Left ventricle myocardium inferior (tissue), 1 donor: ENCODE measurements at places on chromosomes 1 and 21.

DNA sequence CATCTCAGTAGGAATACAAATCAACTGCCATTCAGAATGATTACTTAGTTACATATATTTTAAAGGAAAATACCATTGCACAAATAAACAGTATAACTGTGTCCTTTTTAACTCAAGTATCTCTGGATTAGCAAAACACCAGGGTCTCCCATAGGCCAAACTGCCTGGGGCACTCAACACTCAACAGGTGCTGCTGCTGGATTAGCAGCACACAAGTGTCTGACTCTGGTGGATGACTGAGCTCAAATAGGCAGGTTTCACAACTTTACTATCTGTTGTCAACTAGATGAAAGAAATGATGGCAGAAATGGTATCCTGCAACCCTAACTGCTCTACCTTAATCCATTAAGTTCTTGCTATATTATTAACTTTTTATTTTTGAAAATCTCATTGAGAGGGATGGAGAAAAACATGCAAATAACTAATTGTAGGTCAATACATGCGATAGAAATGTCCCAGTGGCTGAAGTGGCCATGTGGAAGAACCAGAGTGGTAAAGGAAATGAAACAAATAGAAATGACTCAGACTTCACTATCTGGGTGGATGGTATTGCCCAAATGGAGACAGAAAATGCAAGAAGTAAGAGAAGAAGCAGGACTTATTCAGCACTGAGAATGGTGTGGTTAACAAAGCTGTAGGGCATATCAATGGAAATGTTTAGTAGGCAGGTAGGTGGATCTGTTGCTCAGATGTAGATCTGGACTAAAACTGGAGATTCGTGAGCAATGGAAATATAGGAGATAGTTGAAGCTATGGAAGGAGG, 90.8 kb upstream of the CCDC190 start:
- no peak for DNase-seq

- no peak for DNase-seq
Measured at GRCh38 chr1:194889310-194889709, 1702.9 kb upstream of the B3GALT2 start.

GRCh38 chr1:64122588-64122987, 80.8 kb upstream of the UBE2U start:
- no peak for DNase-seq

GRCh38 chr1:93703643-93704042, 22.0 kb upstream of the BCAR3 start:
- no peak for DNase-seq

- DNase-seq, result no peak
Measured at GRCh38 chr1:229340496-229340895, 2.4 kb downstream of the CCSAP start.

DNA sequence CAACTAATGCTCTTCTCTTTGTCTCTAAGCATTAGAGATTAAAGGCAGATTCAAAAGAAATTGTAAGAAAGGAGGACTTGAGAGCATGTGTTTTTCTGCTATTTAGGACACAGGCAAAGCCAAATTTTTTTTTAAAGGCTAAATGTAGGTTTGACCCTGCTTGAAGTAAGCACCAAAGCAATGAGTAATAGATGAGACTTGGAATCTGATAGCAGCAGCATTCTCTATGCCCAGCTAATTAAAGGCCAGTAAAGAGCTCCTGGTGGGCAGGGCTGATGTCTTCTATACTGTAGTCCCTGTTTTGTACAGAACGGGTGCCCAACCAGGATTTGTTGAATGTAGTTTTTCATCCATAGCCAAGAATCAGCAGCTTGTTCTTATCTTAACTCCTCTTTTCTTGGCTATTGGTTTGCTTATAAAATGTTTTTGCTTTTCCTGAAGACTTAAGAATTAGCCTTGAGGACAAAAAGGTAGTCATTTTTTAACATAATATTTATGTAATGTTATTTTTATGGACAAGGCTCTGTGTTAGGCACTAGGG, 179.6 kb downstream of the LMO4 start:
- DNase-seq, result no peak

- DNase-seq, result peak; percentile 75
Measured at GRCh38 chr1:150563340-150564038, 14.3 kb downstream of the ADAMTSL4 start.

GRCh38 chr1:213008564-213008963, 7.1 kb downstream of the ANGEL2 start:
- DNase-seq, result no peak

- no peak for DNase-seq
Measured at GRCh38 chr1:24190983-24191461, 3.9 kb upstream of the IFNLR1 start.

DNA sequence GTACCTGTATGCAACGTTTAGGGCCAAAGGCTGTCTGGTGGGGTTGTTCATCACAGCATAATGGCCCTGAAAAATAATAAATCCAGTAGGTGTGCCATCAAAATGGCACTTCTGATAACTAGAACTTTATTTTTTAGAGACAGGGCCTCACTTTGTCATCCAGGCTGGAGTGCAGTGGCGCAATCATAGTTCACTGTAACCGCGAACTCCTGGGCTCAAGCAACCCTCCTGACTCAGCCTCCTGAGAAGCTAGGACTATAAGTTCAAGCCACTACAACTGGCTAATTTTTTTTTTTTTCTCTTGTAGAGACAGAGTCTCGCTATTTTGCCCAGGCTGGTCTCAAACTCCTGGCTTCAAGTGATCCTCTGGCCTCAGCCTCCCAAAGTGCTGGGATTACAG, 4.7 kb downstream of the SNAPIN start:
- DNase-seq, result no peak

DNA sequence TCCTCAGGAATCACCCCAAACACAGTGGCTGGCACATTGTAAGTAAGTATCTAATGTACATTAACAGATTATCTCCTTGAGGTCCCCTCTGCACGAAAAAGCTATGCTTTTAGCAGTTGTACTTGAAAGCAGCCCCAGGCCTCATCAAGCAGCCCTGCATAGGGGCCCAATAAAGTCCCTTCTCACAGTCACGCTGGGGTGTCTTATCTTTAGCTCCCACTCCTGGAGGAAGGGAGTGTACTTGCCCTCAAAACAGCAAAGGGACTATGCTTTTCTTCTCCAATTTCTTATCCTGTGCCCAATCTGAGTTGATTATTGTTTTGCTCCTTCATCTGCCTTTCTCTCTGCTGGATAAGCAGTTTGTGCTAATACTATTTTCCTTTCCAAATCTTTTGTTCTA, 168.8 kb upstream of the PLXNA2 start:
- DNase-seq, result no peak

GRCh38 chr1:209029737-209030136, 553.8 kb upstream of the CAMK1G start:
- DNase-seq, result no peak
